Stimulated activated CD4-positive, alpha-beta T cell treated with anti-CD3 and anti-CD28 coated beads, Interleukin-2, amount 100 ng/mL, for 24 hours (primary cell): ENCODE measurements at places on chromosomes 2 and 18.

DNA sequence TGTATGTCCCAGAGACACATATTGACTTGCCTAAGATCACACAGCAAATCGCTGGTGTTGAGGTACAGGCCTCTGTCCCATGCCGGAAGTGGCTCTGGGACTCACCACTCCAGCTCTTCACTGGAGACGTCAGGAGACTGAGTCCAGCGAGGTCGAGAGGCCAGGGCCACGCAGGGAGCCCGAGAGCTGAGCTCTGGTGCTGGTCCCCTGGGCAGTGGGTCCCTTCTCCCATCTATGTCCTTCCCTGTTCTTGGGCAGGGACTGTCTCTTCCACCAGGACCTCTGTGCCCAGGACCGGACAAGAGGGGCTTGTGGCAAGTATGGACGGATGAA lies 62.4 kb upstream of the TWIST2 start:
- DNase-seq = no peak

DNA sequence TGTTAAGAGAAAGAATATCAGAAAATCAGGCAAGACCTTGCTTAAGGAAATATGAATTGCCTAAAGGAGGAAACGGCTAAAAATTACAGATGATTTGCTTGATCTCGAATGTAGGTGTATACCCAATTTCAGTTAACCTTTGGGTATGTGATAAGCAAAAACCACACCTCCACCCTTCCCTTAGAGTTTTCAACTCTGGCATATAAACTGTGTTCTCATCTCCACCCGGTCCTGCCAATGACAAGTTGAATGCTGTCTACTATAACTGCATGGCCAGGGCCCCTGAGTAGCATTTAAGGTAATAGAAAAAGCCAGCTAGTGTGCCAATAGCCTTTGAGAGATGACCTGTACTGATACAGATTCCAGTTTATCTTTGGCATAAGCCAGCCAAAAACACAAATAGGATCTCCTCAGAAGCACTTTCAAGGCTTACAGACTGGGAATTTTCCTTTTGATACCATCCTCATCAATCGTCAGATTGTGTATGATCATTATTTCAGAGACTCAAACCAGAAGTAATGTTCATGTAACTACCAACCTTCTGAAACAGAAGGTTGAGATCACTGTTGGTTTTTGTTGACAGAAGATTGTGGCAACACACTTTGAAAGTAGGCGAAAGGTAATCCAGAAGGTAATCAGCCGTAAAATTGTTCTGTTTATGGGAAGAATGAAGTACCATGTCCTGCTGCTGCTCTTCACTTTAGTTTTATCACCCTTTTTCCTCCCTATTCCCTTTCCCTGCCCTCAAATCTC lies 163.1 kb downstream of the GFPT1 start:
- no peak for DNase-seq

- DNase-seq = no peak
Observed at GRCh38 chr2:69382547-69382946, 4.5 kb downstream of the GFPT1 start.

GRCh38 chr18:78911751-78912283 lies 67.8 kb upstream of the SALL3 start:
- no peak for DNase-seq
